Activated CD4-positive, alpha-beta T cell treated with anti-CD3 and anti-CD28 coated beads for 36 hours (primary cell): ENCODE measurements at places on chromosomes 3 and 15.
A peak's percentile ranks its signal among the peaks of the same experiment; 100 is the strongest.

- DNase-seq, result no peak
Measured at GRCh38 chr15:88695101-88695500, 56.3 kb downstream of the ISG20 start.

- no peak for DNase-seq
Measured at GRCh38 chr3:101862416-101863165, 13.3 kb downstream of the NFKBIZ start.

DNA sequence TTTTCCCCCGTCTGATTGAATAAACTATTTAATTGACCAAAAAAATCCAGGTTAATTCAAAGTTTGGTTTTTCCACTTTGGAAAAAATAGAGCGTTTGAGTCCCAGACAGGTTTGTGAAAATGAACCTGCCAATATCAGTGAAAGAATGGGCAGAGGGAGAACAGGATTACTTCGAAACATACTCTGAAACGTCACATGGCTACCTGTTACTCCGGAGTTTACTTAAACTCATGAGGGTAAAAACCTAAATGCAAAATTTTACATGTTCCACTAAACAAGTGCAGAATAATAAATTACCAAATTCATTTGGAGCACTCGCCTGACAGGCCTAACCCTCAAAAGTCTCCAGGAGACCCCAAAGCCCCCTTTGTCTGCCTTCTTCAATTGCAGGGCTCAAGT lies 419.9 kb downstream of the MECOM start:
- no peak for DNase-seq

DNA sequence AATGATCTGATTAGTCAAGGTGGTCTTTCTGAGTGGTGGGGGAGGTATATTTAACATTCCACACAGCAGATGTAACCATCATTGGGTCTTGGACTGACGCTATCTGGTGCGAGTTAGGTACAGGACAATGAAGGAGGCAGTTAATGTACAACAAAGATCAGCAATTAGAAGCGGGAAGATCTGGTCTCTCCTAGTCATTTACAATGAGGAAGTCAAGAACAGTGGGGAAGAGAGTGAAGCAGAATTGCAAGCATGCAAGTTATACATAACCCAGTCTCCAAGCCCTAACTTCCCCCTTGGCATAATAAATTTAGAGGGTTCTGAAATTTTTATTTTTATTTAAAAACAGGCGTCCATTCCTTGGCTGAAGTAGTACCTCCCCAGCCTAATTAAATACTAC lies 14.1 kb downstream of the GPD1L start:
- DNase-seq, result no peak

- DNase-seq, result no peak
Measured at GRCh38 chr3:18024715-18025114, 282.3 kb upstream of the TBC1D5 start.

- no peak for DNase-seq
Measured at GRCh38 chr3:89522155-89522554, 414.7 kb downstream of the EPHA3 start.

DNA sequence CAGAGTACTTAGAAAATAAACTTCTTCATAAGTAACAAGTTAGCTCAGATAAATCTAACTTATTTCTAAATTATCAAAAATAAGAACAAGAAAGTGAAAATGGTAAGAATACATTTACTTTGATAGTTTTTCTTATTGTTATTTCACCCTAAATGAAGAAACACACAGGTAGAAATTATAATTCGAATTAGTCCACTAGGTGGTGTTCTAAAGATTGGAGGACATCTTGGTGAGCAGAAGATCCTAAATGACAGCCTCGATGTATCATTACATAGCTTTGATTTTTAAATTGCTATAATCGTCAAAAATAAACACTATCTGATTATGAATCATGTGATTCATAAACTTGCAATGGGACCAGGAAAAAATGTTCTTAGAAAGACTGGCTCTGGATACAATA lies 280.8 kb upstream of the UBE2E2 start:
- no peak for DNase-seq

DNA sequence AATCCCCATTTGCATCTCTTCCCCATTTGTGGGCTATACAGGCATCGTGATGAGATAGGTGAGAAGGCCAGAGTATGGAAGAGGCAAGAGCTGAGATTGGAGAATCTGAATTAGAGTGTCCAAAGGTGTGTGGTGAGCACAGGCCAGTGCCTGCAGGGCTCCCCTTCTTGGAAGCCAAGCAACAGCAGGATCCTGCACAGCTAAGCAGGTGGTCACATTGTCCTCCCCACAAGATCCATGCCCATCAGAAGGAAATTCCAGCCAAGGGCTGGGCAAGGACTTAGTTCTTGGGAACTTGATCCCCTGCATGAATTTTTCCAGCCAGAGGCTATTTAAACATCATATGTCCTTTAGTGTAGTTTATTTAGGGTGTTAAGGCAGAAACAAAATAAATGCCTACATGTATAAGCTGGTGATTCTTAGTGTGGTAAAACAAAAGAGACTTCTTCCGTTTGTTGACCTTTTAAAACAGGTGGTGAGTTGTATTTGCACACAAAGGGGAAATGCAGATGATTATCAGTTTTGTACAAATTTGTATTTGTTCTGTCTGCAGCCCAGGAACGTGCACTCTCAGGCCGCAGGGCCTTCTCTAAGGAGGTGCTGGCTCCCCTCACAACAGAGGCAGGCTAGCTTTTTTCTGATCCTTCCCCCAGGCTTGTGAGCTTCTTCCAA lies 110.2 kb downstream of the PLCL2 start:
- no peak for DNase-seq

DNA sequence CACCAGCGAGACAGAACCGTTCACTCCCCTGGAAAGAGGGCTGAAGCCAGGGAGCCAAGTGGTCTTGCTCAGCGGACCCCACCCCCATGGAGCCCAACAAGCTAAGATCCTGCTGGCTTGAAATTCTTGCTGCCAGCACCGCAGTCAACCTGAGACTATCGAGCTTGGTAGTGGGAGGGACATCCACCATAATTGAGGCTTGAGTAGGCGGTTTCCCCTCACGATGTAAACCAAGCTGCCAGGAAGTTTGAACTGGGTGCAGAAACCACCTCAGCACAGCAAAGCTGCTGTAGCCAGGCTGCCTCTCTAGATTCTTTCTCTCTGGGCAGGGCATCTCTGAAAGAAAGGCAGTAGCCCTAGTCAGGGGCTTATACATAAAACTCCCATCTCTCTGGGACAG lies 151.0 kb downstream of the MBNL1 start:
- peak; percentile 67 for DNase-seq

- DNase-seq, result peak; percentile 44
Measured at GRCh38 chr3:37861620-37862041, at the start of gene CTDSPL. Gene CTDSPL (plus strand): TSS chr3:37861880. CDS start chr3:37862200, 320 bp downstream.

GRCh38 chr3:99700631-99701268 lies 62.4 kb downstream of the COL8A1 start:
- DNase-seq, result no peak

DNA sequence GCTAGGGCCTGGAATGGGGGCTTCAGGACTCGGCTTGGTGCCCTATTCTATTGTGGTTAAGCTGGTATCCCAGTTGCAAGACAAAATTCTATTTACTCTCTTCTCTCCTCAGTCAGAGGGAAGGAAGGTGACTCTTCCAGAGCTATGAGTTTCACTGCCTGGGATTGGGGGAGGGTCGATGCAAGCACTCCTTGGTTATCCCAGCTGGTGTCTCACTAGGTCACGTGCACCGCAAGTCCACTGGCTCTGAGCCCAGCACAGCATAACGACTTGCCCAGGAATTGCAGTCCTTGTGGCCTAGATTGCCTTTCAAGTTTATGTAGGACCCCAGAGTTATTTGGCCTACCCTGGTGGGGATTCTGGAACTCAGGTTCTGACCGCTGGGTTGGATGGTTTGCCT lies 958.8 kb downstream of the IGSF11 start:
- DNase-seq, result no peak

DNA sequence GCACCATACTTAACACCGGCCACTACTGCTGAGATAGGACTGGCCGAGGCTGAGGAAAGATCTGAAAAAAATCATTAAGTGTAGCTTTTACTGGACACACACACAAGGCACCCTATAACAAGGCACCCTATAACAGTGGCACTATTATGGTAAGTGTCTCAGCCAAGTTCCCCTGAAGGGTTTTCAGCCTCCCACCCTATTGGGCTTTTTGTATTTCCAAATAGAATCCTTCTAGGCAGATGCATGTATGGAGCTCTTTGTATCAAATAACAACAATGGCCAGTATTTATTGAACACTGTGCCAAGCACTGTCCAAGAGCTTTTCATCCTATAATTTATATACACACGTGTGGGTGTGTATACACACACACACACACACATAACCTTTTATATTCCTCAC lies 6.7 kb upstream of the DNAJA4 start:
- DNase-seq, result no peak

- DNase-seq, result peak; percentile 55
Measured at GRCh38 chr3:71652781-71653413, 69.4 kb upstream of the FOXP1 start.

GRCh38 chr15:70339571-70340493 lies 242.1 kb upstream of the TLE3 start:
- DNase-seq, result no peak

GRCh38 chr15:90638201-90638691 lies 78.9 kb upstream of the BLM start:
- no peak for DNase-seq

DNA sequence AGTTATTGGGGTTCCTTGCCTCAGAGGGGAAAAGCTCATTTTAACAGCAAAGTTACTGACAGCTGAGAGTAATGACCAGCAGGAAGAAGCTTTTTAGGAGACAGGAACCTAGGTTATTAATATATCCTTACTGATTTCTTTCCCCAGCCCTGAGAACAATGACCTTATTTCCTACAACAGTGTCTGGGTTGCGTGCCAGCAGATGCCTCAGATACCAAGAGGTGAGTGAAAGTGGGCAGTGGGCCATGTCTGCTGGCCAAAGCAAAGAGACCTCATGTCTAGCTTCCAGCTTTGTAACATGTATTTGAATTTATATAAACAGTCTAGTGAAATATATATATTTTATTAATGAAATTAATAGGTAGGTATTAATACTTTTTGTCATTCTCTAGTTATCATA lies 5.0 kb downstream of the CCNDBP1 start:
- no peak for DNase-seq

DNA sequence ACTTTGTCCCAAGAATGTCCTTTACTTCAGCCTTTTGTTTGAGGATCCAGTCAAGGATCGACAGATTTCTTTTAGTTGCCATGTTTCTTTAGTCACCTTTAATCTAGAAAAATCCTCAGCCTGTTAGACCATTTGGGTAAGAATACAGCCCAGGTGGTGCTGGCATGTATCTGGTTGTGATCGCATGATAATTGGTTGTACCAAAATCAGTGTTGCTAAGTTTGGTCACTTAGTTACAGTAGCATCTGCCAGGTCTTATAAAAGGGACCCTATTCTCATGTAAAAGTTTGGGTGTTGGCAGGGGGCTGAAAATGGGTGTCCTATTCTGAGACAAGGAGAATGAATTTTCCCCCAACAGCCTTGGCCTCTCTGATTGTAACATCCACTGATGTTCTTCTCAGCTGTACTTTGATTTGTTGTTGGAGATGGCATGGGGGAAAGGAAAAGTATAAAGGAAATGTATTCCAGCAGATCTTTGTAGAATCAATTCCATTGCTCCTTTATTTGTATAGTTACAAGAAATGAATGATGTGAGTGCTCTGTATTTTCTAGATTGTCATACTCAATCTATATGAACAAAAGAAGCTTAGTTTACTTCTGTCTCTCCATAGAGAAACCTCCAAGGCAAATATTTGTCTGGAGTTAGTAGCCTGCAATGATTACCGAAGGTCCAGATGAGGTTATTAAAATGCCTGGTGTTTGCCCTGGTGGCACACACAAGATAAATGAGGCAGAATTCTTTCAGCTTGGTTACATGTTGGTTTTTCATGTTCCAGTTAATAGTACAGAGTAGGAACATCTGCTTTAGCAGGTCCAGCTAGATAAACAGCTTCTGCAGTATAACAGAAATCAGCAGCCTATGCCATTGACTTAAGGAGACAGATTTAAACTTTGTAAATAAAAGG lies 65.7 kb downstream of the CMTM8 start:
- DNase-seq, result no peak

DNA sequence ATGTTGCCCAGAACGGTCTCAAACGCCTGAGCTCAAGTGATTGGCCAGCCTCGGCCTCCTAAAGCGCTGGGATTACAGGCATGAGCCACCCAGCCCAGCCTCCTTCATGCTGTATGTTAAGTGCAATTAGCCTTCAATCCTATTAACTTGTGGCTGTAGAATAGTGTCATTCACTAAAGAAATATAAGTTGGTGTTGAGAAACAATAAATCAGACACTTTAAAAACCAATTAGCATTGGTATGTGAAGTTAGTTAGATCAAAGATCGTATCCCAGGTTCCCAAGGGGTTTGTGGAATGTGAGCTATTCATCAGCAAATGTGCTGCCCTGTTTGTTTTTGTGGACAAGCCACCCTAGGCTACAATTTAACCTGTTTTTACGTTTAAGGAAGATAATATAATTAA lies 11.0 kb upstream of the PIK3CB start:
- no peak for DNase-seq

DNA sequence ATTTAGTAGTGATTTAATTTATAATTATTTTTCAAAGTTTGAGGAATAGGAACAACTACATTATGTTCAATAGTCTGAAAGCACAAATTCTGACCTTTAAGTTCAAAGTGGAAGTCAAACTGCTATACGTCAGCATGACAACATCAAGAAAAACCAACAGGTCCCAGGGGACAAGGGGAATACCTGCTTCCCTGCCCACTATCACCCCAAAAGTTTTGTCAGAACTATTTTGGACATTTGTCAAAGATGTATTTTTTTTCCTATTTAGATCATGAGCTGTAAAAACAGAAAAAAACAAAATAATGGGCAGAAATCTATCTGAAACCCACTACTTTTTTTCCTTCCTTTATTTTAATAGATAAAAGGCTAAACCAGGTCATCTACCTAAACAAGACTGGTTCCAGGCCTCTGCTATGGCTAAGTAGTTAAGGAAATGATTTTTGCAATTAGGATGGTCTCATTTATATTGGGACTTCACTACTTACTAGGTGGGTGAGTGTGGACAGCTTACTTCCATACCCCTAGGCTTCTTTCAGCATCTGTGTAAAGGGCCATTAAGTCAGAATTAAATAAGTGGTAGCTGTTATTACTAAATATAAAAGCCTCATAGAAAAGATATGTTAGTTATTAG lies 746.3 kb downstream of the FHIT start:
- no peak for DNase-seq

- no peak for DNase-seq
Measured at GRCh38 chr3:30615615-30616346, 9.4 kb downstream of the TGFBR2 start.

DNA sequence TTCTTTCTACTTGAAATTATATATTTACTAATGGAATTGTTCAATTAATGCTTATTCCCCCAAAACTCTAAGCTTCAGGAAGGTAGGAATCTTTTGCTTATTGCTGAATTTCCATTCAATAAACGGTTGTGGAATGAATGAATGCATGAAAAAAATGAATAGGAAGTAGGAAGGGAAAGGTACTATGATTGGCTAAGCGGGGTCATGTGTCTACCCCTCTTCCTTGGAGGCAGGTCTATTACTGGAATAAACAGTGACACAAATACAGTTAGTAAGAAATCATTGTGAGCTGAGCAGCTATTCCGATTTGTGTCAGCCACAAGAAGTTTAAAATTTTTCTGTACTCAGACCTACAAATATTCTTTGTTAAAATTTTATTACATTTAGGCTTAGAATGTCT lies 10.5 kb upstream of the TRA2B start:
- no peak for DNase-seq

- no peak for DNase-seq
Measured at GRCh38 chr3:102390171-102390864, 44.5 kb upstream of the ZPLD1 start.

GRCh38 chr3:100429187-100429716 lies 27.9 kb downstream of the LNP1 start:
- no peak for DNase-seq
